Activated CD4-positive, alpha-beta T cell treated with anti-CD3 and anti-CD28 coated beads, Interleukin-2, amount 50 U/mL, for 1 hour (primary cell): ENCODE measurements at places on chromosomes 6 and 20.

DNA sequence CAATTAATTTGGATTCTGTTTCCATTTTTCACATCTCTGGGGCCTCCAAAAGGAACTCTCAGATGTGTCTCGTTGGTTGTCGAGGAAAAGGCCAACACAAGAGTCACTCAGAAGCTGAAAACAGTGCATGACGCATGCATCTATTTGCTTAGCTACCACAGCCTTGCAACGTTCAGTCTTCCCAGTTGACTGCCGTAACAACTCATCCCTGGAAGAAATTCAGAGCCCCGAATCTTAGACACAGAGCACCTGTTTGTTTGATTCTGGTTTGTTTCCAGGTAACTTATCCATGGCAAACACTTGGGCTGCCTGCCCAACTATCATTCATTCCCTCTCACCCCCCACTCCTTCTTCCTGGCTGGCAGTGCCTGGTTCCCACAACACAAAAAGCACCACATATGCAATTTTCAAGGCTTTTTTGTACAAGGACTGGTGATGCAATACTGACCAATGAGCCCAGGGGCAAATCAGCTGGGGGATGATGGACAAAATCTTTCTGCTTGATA lies 60.5 kb downstream of the ZMYND8 start:
- DNase-seq: no peak

GRCh38 chr6:88179692-88180091 lies 13.5 kb upstream of the CNR1 start:
- no peak for DNase-seq

DNA sequence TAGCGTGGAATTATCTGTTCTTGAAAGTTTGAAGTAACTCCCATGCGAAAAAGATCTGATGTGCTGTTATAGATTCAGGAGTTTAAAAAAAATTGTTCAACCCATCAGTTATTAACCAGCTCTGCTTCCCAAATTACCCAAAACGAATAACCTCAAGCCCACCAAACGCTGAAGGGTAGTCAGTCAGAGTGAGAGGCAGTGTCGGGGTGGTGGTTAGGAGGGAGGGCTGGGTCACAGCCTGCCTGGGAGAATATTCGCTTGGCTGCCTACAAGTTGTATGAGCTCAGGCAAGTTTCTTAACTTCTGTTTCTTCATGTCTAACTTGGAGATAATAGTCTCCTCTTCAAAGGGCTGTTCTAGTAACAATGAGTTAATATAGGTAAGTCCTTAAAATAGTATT lies 114.6 kb downstream of the JPH2 start:
- DNase-seq: no peak

- DNase-seq: no peak
Measured at GRCh38 chr6:15504040-15504495, 158.8 kb downstream of the DTNBP1 start.

DNA sequence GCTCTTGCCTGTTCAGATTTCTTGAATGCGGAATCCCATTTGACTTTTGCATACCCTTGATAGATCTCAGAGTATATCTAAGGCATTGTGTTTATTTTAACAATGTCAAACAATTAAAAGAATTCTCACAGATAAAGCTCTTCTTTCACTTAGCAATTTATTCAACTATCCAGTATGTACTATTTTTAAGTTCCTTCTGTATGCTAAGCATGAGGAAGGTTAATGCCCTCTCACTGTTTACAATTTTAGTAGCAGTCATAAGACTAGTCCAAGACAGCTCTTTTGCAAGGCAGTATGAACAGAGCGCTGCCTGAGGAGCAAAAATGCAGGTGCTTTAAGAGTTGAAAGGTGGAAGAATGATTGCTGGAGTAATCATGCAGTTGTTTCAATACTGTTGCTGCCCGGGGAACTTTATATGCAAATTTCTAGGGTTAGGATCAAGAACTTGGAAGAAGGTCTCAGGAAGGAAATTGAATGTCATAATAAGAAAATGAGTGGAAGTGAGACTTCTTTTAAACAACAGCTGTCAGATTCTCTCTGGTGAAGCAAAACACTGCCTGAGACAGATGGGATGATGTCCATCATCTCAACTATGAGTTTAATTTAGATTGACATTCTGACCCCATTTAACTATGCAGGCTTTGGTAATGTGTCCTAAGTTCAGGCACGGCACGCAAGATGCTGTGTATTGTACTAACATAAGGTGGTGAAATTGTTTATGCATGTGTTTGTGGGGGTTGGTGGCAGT lies 1303.5 kb upstream of the CITED2 start:
- DNase-seq: no peak

DNA sequence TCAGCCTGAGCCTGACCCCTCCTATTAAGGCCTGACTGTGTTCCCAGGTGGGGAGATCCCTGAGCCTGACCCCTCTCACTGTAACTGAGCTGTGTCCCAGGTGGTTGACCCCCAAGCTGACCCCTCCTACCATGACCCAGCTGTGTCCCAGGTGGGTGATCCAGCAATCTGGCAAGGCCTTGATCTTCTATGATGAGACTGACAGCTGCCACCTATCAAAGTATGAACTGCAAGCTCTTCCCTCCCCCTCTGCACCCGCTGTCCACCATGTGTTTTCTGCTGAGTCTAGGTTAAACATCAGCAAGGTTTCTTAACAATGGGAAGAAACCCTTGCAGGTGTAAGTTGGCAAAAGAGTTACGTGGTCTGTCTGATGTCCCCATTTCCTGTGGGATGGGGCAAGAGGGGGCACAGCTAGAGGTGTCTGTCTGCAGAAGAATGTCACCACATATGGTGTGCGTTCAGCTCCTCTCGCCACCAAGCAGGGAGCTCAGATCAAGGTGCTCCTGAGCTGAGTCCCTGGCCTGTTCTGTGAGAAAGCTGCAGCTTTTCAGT lies 5.9 kb downstream of the PXDC1 start:
- DNase-seq: no peak

DNA sequence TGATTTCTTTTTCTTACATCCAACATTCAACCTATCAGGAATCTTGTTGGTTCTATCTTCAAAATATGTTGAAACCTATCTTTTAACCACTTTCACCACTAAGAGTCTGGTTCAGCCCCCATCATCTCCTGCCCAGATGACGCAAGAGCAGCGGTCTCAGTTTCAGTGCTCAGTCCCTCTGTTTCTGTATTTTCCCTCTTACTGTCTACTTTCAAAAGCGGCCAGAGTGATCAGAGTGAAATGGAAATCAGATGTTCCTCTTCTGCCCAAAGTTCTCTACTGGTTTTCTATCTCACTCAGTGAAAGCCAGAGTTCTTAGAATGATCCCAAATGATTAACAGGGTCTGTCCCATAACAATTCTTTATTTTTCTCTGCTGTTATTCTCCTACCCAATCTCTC lies 147.9 kb upstream of the PDE7B start:
- DNase-seq: no peak

GRCh38 chr20:50066161-50066834 lies 46.7 kb downstream of the UBE2V1 start:
- DNase-seq: no peak

DNA sequence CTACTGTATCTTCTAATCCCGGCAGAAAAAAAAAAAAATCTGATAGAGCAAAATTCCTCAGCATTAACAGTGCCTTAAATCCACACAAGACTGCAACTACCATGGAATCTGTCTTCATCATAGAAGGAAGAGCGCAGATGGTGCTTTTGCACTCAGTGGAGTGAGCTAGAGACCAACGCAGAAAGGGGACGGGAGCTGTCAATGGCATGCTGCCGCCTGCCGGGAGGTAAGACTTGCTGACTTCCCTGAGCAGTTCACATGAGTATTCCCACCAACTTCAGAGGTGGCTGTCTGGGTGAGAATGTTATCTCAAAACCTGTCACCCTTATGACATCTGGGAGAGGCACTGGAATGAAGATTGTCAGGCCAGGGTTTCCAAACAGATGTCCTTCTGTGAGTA lies 35.6 kb downstream of the DZANK1 start:
- DNase-seq: no peak

DNA sequence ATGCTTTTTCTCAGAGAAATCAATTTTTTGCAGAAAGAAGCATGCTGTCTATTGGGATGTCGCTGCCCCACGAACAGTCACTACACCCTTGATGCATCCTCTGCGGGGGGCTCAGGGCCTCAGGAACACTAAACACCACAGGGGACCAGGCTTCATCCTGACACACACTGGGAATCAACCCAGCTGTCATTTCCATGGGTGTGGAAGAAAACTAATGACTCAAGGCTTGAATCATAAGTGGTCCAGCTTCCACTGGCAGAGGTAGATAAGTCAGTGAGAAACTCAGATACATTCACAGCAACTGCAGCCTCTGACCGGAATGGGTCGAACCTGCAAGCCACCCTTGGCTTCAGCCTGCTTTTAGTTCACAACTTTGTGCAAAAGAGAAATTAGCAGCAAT lies 81.3 kb upstream of the SPTLC3 start:
- no peak for DNase-seq

DNA sequence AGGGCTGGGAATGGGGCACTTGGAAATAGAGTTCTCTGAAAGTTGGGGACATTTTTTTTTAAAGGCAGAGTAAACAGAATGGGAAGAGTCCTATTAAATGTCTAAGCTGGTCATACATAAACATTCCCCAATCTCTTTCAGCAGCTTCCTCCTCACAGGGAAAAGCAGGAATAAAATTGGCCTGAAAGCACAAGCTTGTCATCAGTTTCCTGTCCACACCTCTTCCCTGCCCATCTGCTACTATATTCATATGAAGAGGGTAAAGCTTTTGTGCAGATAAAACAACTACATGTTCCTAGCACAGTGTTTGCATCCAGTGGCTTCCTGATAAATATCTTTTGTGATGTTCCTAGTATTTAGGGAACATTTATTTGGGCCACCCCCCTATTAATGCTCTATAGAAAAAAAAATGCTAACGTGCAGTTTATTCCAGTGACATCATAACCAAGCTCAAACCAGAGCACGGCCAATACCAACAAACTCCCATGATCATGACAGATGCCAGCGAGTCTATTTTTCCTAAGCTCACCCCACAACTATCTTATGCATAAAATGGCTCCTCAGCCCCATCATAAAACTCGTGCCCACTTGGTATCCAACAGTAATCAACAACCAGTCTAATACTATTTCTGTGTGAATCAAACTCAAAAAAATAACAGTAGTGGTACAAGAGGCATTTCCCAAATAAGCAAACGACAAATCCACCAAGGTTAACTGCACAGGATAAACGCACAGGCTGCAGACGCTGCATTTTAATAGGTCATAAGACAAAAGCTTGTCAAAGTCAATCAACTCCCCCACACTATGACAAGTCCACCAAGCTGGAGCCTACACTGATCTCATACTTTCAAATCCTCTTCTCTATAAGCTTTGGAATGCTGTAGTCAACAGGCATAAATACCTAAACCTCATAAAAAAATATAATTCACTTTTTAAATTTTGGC lies 95.3 kb downstream of the EPB41L2 start:
- DNase-seq: no peak

DNA sequence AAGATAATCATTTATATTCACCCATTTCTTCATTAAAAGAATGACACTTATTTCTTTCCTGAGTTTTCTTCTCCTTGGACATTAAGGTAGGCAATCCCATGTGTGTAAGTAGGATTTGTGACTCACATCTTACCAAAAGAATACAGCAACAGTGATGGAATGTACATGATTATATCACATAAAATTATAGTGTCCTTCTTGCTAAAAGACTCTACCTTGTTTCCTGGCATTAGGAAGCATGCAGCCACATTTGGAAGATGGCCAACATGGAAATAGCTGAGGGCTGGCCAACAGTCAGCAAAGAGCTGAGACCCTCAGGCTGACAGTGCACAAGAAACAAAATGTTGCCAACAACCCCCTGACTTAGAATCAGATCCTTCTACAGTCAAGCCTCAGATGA lies 327.9 kb upstream of the MARCKS start:
- no peak for DNase-seq

DNA sequence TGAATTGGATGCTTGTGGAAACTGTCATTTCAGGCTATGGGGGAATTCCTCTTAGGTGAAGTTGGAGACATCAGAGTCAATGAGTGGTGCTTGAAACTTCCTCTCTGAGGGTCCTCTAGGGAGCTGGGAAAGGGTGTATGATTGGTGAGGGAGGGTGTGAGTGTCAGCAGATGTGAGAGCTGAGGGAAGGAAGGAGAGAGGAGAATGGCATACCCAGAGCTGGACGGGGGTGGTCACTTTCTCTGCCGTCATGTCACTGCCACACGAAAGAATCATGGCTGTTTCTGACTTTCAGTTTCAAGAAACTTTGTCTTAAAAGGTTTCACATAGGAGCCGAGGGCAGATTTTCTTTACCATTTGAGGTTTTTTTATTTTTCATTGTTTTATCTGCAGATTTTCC lies 50.3 kb downstream of the DEK start:
- no peak for DNase-seq

DNA sequence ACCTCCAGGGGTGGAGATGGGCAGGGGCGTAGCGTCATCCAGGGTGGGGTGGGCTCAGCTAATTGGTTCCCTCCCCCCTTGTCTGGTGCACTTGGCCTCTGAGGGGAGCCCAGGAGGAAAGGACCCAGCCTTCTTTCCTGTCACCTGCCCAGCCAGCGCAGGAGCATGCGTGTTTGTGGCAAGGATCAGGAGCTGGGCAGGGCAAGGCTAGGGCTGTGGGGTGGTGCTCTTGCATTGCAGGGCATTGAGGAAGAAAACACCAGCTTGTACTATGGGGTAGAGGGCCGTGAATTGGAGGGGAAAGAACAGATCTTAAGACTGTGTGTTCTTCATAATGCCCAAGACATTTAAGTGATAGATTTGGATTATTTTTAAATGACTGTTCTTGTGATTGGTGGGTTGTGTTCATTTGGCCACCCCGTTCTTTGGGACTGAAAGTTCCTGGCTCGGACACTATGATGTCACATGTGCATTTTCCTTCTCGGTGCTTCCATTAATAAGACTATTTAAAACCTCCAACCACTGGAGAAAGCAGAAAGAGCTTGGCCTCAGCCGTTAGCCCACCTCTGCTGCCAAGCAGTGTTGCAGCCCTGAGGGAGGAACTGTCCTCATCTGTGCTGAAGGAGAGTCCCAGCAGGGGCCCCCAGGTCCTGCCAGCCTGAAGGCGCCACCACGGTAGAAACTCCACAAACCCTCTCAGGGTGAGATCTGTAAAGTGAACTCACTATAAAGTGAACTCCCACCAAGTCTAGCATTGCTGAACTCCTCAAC lies 136.2 kb upstream of the INSM1 start:
- DNase-seq: no peak

GRCh38 chr6:68993911-68994310 lies 358.8 kb downstream of the ADGRB3 start:
- no peak for DNase-seq
